ENCODE measurements at places on chromosomes 6 and 20. TPM values are rescaled to one million over a fixed set of nuclear protein-coding genes. Genes with fewer than 3 reads are reported as not detected.

DNA sequence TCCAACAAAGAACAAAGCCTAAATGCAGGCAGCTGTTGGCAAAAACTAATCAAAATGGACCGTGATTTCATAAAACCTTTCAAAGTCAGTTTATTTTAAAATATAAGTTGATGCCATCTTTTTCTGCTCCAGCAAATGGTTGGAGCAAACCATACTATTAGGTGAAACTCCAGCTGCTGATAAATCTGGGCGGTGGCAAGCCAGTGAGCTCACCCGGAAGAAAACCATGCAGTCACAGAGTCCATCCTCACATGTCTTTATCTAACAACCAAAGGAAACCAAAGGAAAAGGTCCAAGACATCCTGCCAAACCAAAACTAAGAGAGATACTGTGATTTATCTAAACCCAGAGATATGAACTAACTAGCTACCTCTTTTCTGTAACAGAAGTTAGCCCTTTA is 72.6 kb downstream of the HIVEP2 start:
- no peak for DNase-seq

GRCh38 chr6:144066741-144067484 is 28.5 kb downstream of the SF3B5 start:
- no peak for DNase-seq

GRCh38 chr20:47295129-47295813 is 61.2 kb downstream of the ZMYND8 start:
- no peak for DNase-seq

DNA sequence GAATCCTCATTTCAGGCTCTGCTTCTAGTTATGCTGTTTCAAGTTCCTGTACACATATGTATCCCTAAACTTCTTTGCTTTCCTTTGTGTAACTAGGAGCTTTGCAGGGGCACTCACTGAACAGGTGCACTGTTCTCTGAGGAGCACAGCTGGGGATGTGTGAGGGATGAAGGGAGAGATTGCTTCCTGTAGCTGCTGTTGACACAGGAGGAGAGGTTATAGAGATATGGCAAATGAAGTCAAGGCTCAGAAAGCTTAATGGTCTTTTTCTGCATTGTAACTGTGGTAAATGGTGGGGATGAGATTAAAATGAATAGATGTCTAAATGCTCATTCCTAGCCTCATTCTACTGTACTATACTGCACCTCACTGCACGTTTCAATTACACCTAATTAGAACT is 454.3 kb downstream of the BTBD3 start:
- DNase-seq: no peak

The GGTLC1 gene
- total RNA-seq: not detected

The ZSCAN12 gene
- 12.4 TPM for total RNA-seq

The GPLD1 gene
- total RNA-seq: 3.8 TPM

DNA sequence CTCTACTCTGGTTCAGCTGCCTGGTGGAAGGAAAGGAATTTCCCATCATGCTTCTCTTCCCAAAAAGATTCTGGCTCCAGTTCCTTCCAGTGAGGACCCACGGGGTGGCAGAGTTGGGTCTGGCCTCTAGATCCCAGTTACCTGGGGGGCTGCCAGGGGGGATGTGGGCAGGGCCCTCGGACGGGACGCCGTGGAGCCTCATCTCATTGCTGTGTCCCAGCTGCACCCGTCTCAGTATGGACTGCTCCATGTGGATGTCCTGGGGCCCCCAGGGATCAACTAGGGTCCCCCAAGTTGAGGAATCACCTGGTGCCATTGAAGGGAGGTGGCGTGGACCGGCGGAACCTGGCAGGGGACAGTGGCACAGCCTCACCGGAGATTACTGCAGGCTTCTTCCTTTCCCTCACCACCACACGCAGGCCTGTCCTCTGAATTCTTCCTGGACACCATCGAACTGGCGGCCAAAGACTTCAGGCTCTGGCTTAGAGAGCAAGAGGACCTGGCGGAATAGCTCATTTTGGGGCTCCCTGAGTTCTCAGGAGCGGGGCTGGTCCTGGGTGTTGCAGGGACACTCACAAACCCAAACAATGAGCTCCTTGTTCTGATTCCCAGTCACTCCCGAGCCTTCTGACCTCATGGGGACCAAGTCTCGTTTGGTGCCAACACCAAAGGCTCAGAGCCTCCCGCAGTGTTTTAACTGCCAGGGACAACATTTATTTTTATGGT is 8.5 kb downstream of the ZBP1 start:
- DNase-seq: no peak

The TULP1 gene
- total RNA-seq: not detected

DNA sequence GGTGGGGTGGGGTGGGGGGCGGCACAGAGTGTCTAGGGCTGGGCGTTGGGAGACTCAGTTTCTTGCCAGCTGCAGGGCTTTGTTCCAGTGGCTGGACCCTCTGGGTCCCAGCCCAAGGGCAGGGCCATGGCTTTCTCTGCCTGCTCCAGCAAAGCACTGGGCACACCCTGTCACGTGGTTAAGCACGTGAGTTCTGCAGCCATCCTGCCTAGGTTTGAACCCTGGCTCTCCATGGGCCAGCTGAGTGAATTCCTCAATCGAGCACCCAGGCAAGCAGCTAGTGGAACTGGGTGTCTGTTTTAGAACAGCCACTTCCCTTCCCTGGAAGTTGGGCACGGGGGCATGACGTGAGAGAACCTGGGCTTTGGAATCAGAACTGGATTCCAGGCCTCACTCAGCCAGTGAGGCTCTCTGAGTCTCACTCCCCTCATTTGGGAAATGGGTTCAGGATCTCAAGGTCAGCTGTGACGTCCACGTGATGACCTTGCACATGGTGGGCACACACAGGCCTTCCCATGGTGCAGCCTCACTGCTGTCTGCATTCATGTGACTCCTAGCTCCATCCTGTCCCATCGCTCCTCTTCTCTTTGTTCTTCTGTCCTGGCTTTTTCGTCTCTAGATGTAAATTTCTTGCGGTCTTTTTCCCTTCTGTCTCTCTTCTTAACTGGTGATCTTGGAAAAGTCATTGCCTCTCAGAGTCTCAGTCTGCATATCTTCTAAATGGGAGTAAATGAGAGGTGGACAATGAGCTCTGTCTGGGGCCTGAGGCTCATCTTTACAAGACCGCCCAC is 45.9 kb downstream of the NOL4L start:
- no peak for DNase-seq

The SPATS1 gene
- total RNA-seq: not detected

DNA sequence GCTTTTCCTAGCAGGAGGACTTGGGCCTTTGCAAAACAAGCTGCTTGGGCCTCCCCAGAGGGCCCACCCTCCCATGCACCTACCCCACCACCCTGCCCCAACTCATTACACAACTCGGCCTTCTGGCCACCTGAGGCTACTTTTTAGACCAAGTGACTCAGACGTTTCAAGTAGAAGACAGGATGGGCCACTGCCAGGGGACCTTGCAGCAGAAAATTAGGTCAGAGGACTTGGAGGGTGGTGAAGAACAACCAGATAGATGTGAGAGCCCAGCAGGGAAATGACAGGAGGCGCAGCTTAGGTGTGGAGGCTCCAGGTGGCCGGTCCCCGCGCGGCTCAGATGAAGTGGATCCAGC is 1.4 kb downstream of the PPP1R3D start:
- no peak for DNase-seq

- DNase-seq: no peak
Observed at GRCh38 chr6:88586371-88587149, 376.9 kb downstream of the RNGTT start.

- no peak for DNase-seq
Observed at GRCh38 chr6:110567957-110568696, 91.7 kb upstream of the SLC22A16 start.

DNA sequence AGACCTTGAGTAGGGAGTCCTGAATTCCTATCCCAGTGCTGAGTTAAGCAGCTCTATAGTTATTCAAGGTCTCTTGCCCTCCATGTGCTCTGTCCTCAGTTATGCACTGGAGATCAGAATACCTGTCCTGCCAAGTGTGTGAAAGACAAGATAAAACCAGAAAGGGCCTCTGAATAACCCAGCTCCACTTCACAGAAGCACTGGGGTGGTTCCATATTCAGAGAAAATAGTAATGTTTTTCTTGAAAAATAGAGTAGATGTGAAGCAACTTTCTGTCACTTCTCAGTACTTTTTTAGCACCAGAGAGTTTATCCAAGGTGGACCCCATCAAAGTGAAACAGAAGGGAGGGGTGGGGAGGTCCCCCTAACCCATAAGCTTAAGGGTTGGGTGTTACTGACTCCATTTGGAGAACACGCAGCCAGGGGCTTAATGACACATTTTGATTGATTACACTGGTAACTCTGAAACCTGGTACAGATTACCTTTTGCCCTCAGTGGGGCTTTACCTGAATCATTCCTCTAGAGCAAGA is 509.8 kb upstream of the JARID2 start:
- no peak for DNase-seq

The PNPLA1 gene
- total RNA-seq: not detected

GRCh38 chr6:13373488-13373886 is 45.1 kb upstream of the TBC1D7 start:
- DNase-seq: no peak

- no peak for DNase-seq
Observed at GRCh38 chr6:13496513-13497190, 9.3 kb upstream of the GFOD1 start.

GRCh38 chr20:20454367-20454766 is 86.5 kb downstream of the INSM1 start:
- DNase-seq: no peak

DNA sequence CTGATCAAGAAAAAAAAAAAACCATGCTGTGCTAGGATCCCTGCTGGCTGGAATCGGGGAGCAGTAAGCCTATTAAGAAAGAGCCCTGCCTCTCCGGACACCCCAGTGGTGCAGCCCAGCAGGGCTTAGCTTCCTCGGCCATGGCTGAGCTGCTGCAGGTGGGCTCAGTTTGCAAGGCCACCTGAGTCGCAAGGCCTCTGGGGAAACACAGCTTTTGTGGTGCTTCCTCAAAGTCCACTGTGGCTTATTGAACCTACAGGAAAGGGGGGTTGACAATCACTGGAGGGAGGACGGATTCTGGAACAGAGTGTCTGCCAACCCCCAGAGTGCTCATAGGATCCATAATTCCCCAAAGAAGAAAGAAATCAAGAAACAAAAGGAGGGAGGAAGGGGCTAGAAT is 240.8 kb downstream of the SMOC2 start:
- DNase-seq: peak; percentile 36
